NCI-H510A treated with DMSO at 0.1 percent for 48 hours (cell line): ENCODE measurements at places on chromosomes 3 and 15.

DNA sequence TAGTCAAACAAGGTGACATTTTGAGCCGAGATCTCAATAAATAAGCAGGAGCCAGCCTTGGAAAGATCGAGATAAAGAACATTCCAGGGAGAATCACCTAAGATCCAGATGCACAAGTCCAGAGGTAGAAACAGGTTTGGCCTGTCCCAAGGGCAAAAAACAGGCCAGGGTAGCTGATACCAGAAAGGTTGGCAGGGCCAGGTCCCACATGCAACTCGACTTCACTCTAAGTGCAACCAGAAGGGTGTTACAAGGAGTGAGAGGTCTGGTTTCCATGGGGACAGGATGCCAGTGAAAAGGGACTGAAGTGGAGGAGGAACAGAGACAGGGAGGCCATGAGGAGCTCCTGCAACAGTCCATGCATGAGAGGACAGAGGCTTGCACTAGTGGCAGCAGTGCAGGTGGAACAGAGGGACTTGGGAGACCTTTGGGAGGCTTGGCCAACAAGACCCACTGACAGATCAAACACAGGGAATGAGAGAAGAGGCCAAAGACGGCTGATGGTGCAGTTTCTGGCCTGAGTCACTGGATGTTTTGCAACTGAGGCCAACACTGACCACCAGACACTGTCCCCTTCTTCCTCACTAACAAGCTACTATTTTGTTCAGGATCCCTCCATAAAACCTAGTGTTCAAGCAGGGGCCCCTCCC, 5.2 kb downstream of the TPRA1 start:
- DNase-seq: no peak

GRCh38 chr3:129618186-129618820, 11.8 kb upstream of the PLXND1 start:
- DNase-seq: no peak

- no peak for DNase-seq
Measured at GRCh38 chr3:1987980-1988379, 110.7 kb upstream of the CNTN4 start.

GRCh38 chr3:140568842-140569520, 108.9 kb upstream of the TRIM42 start:
- no peak for DNase-seq

DNA sequence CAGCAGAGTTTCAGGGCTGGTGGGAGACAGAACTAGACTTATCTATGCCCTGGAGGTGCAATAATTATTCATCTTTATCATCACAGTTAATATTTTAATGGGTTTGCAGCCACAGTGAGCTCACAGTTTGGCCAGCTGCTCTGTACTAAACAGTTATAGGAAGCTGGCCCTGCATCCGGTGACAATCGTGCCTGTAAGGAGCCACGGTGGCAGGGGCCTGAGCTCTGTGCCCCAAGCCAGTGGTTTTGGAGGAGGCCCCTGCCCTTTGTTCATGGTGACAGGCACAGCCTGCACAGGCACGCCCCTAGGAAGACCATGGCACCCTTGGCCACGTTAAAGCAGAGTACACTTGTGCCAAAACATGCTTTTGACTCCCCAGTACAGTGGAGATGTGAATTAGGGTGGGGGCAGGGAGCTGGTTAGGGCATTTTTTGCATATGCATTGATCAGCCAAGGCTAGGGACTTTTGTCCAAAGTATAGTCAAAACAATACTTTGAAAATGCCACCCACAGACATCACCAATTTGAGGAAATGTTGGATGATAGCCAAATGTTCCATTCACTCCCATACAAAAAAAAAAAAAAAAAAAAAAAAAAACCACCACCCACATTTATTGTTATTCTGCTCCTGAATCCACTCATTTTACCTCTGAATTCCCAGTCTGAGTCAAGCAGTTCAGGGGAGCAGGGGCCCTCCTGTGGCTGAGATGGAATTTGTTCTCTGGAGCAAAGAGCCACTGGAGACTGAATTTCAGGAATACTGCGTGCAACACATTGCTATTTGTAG, 3.4 kb upstream of the RFTN1 start:
- no peak for DNase-seq

GRCh38 chr3:179113903-179114302, 34.3 kb upstream of the PIK3CA start:
- no peak for DNase-seq
